ENCODE measurements at places on chromosomes 13 and 19.
A peak's percentile ranks its signal among the peaks of the same experiment; 100 is the strongest.

- DNase-seq, result peak; percentile 52
Measured at GRCh38 chr19:50203281-50204080, at the start of gene MYH14. Gene MYH14 (plus strand): TSS chr19:50203622. CDS start chr19:50210366, 6,744 bp downstream.

- no peak for DNase-seq
Measured at GRCh38 chr13:97478247-97478646, 44.3 kb downstream of the RAP2A start.

GRCh38 chr19:12696366-12697335 lies at the start of gene FBXW9:
Gene FBXW9 (minus strand): TSS chr19:12696631. CDS start chr19:12696581, 50 bp downstream.
- peak; percentile 96 for DNase-seq

DNA sequence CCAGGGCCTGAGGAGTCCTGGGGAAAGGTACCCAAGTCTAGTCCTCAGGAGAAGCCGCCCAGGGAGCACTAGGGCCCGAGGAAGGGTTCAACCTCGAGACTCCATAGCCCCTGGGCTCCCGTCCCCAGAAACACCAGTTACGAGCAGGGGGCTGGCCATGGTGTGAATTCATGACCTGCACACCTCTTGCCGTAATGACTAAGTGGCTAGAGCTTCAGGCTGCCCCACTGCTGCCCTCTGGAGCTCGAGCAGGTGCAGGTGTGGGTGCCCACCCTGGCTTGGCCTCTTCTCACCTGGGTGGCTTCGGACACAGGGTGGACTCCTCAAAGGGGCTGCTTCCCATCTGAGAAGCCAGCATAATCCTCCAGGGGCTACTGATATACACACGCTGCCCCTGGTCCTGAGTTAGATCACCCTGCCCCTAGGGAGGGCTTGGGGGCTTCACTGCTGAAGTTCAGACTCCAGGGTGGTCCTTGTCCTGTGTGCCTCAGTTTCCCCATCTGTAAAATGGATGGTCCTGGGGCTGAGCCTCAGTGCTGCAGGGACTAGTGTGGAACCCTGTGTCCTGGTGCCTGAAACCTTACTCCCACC lies 13.6 kb downstream of the SPC24 start:
- no peak for DNase-seq

GRCh38 chr13:97241761-97242160 lies 19.6 kb downstream of the MBNL2 start:
- no peak for DNase-seq

DNA sequence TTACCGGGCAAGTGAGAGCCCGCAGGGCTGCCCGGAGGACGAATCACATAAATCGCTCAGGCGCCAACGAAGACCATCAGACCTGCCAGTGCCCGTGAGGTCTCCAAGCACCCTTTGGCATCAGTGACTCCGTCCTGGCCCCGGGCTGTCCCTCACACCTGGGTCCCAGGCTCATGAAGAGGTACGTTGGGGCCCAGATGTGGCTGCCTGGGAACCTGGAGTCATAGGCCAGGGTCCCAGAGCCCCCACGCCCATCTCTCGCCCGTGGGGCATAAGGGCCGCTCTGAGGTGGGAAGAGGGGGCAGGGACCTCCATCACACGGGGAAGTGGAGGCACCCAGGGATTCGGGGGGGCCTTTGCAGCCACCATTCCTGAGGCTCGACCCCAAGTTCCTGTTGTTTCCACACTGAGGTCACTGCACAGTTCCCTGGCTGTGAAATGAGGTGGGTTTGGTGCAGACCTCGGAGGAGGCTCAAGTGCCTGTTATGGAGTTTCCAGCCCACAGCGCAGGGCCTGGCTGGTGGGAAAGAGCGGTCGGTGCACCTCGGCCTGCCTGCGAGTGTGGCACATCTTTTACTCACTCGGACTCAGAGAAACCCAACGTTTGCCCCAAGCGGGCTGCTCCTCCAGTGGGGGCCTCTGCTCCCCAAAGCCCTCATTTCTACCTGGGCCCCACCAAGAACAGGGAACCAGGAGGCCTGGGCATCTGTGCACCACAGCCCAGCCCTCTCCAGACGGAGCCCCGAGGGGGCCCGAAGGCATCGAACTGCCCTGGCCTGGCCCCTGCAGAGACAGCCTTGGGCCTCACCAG lies 35.9 kb upstream of the C13orf46 start:
- DNase-seq, result no peak

DNA sequence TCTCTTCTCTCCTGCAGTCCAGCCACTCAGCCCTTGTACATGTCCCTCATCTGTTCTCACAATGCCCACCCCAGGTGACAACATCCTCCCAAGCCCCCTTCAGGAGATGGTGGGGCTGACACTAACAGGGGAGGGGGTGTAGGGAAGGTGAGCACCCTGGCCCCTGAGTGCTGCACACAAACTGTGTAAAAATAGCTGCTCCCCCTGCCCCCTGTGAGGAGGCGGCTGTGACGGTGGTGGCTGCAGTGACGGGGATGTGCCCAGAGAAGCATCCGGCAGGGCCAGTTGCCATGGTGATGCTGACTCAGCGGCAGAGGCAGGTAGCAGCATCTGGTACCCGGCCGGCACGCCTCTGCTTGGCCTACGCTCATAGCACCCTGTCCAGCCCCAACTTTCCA lies 13.0 kb upstream of the JUND start:
- DNase-seq, result peak; percentile 88

GRCh38 chr13:26257049-26257448 lies 3.1 kb downstream of the CDK8 start:
- DNase-seq, result no peak

DNA sequence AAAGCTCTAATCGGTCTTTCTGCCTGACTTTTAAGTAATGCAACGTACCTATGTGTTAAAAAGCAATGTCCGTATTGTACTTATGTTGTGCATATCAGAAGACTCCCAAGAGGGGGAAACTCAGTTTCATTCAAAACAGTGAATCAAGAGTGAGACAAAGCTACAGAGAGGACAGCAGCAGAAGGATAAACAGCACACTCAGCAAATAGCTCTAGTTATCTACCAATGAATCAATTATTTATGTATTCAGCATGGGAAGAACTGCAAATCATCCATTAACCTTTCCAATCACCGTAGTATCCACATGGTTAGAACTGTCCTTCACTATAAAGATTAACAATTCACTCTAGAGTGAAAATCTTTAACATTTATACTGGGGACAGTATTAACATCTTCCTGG lies 36.7 kb upstream of the SOHLH2 start:
- no peak for DNase-seq

DNA sequence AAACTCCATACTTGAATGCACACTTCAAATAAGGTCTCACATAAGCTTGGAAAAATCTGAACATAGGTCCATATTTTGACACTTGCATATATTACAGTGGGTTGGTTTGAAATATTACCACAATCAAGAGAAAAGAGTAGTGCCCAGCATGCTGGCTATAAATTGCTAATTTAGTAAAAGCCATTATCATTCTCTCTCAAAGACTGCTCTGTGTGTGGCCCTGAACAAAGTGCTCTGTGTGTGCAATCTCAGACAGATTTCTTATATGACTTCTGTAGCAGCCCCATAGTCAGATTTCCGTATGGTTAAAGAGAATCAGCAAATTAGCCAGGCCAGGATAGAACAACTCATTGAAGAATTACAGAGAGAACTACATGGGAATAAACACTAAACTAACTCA lies 78.2 kb downstream of the LIG4 start:
- DNase-seq, result no peak

- DNase-seq, result peak; percentile 88
Measured at GRCh38 chr19:49690656-49691242, at the start of gene CPT1C. Gene CPT1C (plus strand): TSS chr19:49691116. CDS start chr19:49692253, 1,137 bp downstream.

GRCh38 chr19:30390356-30390988 lies 18.3 kb downstream of the ZNF536 start:
- no peak for DNase-seq

GRCh38 chr19:10544242-10544752 lies 593 bp downstream of the ATG4D start:
- DNase-seq, result peak; percentile 36
